ENCODE measurements at places on chromosomes 13 and 19.

DNA sequence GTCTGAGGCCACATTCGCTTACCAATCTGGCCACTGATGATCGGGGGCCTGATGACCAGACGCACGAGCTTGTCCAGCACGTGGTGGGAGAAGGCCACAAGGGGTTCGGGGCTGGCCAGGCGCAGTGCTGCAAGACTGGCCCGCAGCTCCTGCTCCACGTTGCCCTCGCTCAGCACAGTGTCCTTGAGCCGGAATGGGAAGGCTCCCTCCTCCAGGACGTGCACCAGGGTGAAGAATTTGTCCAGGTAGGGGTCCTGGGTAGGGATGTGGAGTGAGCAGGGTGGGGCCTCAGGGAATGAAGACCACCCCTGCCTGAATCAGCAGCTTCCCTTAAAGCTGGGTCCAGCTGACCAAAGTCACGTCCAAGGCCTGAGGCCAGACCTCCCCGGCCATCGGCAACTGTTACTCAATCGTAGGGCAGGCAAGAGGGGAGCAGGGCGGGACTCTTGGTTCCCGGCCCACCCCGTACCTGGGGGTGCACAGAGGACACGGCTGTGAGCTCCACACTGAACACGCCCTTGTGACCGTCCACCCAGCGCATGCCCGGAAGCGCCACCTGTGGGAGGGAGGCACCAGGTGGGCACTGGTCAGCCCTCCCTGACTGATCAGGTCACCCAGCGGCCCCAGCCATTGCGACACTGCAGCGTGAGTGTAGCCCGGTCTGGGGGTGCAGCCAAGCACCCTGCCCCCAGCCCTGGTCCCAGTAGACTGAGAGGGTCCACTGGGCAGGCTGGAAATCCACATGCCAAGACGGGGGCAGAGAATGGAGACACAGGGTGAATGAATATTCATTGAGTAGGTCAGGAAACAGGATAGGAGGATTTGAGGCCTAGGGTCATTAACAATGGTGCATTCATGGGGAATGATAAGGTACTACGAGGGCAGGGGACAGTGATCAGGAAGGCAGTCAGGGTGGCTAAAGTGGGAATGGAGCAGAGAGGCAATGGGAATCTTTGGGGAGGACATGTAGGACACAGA lies 2.8 kb upstream of the ANGPTL8 start:
- DNase-seq, result no peak

GRCh38 chr13:105112561-105112960 lies 1422.9 kb downstream of the EFNB2 start:
- no peak for DNase-seq

GRCh38 chr19:29548483-29549085 lies 22.8 kb downstream of the VSTM2B start:
- no peak for DNase-seq

DNA sequence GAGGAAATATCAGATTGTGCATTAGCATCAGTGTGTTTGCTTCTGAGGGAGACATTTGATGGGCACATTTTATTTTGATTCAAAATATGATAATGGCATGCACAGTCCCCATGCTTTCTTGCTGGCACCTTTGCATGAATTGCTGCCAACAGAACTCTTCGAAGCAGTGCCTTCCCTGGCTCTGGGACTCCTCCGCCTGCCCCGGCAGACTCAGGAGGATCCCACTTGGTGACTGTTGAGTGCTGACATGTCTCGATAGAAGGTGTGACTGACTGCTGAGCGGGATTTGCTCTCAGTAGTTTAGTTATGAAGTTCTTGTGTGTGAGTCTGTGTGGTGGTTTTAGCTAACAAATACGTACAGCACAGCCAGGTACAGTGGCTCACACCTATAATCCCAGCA lies 239.7 kb downstream of the FGF9 start:
- DNase-seq, result no peak

DNA sequence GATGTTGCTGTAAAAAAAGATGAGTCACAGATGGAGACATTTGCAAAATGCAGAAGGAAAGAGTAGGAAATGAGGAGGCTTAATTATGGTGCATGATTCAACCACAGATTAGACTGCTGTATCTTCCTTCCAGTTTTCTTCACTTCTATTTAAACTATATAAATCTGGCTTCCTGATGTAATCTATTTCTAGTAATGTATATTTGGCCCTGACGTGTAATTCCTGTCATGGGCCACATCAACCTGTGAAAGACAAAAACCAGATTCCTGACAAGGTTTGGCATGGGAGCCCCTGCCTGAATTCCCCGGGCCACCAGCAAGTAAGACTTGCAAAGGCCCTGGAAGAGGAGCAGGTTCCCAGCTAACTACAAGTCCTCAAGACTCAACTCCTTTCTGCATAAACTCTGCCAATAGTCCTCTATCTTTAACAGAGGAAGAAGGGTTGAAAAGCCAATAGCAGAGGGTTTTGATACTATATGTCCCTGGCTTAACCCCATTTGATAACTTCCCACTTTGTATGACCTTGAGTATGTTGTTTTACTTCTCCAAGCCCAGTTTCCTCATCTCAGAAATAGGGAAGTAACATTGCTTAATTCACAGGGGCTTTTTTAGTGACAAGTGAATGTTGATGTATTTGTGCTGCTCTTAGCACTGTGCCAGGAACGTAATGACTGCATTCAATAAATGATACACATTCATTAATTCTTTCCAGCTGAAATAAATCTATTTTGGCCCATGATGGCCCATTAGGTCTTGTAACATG lies 172.7 kb downstream of the SPRY2 start:
- no peak for DNase-seq

GRCh38 chr13:35888981-35889380 lies 242.2 kb downstream of the DCLK1 start:
- no peak for DNase-seq

DNA sequence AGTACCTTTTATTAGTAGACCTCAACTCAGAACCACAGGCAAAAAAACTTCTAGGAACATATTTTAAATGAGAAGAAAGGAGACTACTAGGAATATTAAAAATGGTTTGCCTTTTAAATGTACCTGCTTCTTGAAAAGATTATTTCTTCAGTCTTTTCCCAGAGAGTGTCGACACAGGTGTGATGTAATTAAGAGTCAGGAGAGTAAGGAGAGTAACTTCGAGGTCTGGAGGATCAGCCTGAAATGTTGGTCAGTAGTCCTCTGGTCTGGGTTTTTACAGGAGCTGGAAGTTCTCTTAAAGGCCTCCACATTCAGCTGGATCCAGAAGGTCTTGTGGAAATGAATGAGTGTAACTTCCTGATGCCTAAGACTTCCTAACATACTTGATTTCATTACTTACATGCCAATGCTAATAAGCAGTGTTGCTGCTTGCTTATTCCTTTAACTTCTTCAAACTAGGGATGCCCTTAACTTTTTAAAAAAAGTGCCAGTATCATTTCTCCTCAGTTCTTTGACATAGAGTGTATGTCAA lies at the start of gene KCTD4:
KCTD4 (minus strand) TSS at position 345 of the 532 bp plus-strand sequence. CDS start 6,478 bp downstream, outside the sequence.
- no peak for DNase-seq

DNA sequence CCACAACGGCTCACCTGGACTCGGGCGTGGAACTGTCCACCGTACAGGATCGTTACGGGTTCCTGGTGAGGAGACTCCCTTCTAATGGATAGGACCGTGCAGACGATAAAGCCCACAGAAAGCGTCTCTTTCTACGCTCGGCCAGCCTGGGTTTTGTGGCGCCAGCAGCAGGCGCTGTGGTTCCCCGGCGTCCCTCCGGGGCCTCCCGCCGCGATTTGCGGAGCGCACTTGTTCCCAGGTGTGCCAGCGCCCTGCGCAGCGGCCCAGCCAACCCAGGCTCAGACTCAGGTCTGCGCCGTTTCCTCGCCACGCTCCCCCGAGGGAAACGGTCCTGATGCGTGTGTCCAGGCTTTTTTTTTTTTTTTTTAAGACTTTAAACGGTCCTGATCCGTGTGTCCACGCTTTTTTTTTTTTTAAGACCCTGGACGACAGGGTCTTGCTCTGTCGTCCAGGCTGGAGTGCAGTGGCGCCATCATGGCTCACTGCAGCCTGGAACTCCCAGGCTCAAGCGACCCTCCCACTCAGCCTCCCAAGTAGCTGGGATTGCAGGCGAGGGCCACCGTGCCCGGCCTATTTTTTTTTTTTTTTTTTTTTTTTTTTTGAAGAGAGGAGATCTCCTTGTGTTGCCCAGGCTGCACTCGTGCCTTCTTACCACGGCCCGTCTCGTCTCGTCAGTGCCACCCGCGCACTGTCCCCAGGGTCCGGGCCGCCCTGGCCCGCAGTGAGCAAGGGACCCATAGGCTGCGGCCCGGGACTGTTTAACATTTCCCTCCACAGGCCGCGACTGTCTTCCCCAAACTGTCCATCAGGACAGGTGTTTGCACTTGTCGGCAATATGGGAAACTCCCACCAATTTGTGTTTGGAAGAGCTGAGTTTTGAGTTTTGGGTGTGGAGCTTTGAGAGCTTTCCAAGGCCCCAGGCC lies 23.8 kb downstream of the GJA3 start:
- DNase-seq, result peak; percentile 79

GRCh38 chr19:8208922-8209461 lies at the start of gene CERS4:
Gene CERS4 (plus strand): TSS chr19:8209370. CDS start chr19:8251077, 41,707 bp downstream.
- DNase-seq, result peak; percentile 89

- no peak for DNase-seq
These were observed 14.4 kb upstream of the FBN3 start for GRCh38 chr19:8163759-8164158.

- no peak for DNase-seq
These were observed 16.2 kb downstream of the COL4A2 start for GRCh38 chr13:110323172-110323891.

DNA sequence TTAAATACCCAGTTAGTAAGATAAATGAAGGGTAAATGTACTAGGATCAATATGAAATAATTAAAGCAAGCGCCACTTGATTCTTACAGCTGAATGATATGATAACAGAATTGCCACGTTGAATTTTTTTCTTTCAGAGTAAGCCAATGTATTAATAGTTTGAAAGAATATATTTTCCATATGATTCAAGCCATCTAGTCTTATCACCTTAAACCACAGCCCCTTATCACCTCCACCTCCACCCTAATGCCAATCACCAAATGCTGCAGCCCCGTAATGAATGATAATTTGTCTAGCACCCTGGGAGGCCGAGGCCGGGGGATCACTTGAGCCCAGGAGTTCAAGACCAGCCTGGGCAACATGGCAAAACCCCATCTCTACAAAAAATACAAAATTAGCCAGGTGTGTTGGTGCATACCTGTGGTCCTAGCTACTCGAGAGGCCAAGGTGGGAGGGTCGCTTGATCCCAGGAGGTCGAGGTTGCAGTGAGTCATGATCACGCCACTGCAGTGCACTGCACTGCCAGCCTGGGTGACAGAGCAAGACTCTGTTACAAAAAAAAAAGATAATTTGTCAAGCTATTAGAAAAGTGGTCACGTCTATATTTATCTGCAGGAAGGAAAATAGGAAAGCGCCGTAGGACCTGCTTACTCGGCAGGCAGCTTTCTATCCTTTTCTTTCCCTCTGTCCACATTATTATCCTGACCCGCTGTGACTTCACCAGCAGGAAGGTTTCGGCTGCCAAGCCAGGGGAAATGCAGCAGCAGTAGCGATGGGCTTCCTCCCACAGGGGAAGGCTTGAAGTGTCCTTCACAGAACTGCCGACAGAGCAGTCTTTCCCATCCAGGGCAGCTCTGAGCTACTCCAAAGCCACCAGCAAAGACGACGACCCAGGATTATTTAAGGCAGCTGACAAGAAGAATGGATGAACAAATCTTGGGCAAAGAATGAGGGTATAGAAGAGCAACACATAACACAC lies 19.7 kb upstream of the CLN5 start:
- no peak for DNase-seq

- DNase-seq, result no peak
These were observed 771.0 kb downstream of the EFNB2 start for GRCh38 chr13:105764486-105764885.
